Activated T-helper 17 cell treated with anti-CD3 and anti-CD28 coated beads, Interleukin-2, amount 50 U/mL, for 72 hours (primary cell): ENCODE measurements at places on chromosomes 6 and 20. TPM values are rescaled to one million over a fixed set of nuclear protein-coding genes. Genes with fewer than 3 reads are reported as not detected.

BPI gene
- total RNA-seq, result not detected

COQ3 gene
- 3.0 TPM for total RNA-seq

KIF25 gene
- total RNA-seq, result not detected

ENPP1 gene
- total RNA-seq, result 0.73 TPM

SCUBE3 gene
- 0.05 TPM for total RNA-seq

SLC22A16 gene
- total RNA-seq, result not detected

RIPK1 gene
- 18.2 TPM for total RNA-seq

RPS10 gene
- 2,467 TPM for total RNA-seq

MOXD1 gene
- total RNA-seq, result not detected

BACH2 gene
- 22.9 TPM for total RNA-seq

PRSS16 gene
- 1.8 TPM for total RNA-seq

LY6G5B gene
- total RNA-seq, result 28.1 TPM

GSTA3 gene
- total RNA-seq, result not detected

PHACTR1 gene
- 1.5 TPM for total RNA-seq

KAT14 gene
- 11.6 TPM for total RNA-seq

CYP39A1 gene
- total RNA-seq, result not detected

BICRAL gene
- 16.7 TPM for total RNA-seq

OR2J3 gene
- not detected for total RNA-seq

ANKRD66 gene
- not detected for total RNA-seq

ID4 gene
- not detected for total RNA-seq

BCAS1 gene
- 0.11 TPM for total RNA-seq

TREML2 gene
- 6.2 TPM for total RNA-seq

ESR1 gene
- total RNA-seq, result 0.50 TPM

IL17A gene
- total RNA-seq, result 141 TPM

RAET1G gene
- not detected for total RNA-seq

DNMT3B gene
- total RNA-seq, result 0.16 TPM

PTCRA gene
- not detected for total RNA-seq

PPP1R14C gene
- total RNA-seq, result not detected

MACROD2 gene
- total RNA-seq, result not detected

MRAP2 gene
- total RNA-seq, result 0.11 TPM

PTK6 gene
- total RNA-seq, result 0.69 TPM

RPS18 gene
- 4,633 TPM for total RNA-seq

TULP1 gene
- not detected for total RNA-seq

PPP1R11 gene
- 50.8 TPM for total RNA-seq

SYCP2 gene
- 2.5 TPM for total RNA-seq

CTAGE9 gene
- not detected for total RNA-seq

WFDC12 gene
- not detected for total RNA-seq

STX11 gene
- total RNA-seq, result 25.9 TPM

TLDC2 gene
- total RNA-seq, result not detected

PHACTR3 gene
- total RNA-seq, result not detected

WFDC2 gene
- 3.5 TPM for total RNA-seq

PCMTD2 gene
- total RNA-seq, result 37.9 TPM

C20orf141 gene
- not detected for total RNA-seq

MSH5 gene
- 78.9 TPM for total RNA-seq

TNNC2 gene
- total RNA-seq, result not detected

BEND3 gene
- total RNA-seq, result 5.1 TPM

ATP9A gene
- 1.7 TPM for total RNA-seq

GPR63 gene
- total RNA-seq, result 1.7 TPM

SPATS1 gene
- total RNA-seq, result not detected

OOEP gene
- total RNA-seq, result 1.0 TPM
